Mesothelial cell of epicardium (in vitro differentiated cells): ENCODE measurements at places on chromosomes 3 and 15. TPM values are rescaled to one million over a fixed set of nuclear protein-coding genes. Genes with fewer than 3 reads are reported as not detected.

GRCh38 chr3:171283183-171283847, 176.9 kb downstream of the TNIK start:
- no peak for DNase-seq
- no peaks in the 10 kb centered on the region for H3K36me3 ChIP-seq
- H3K27me3 ChIP-seq: no peaks in the 10 kb centered on the region
- no peak overlapping the region for H3K4me3 ChIP-seq
- H3K4me1 ChIP-seq: peaks cover 17% of the 10 kb centered on the region

GRCh38 chr3:12643010-12643380, 20.9 kb downstream of the RAF1 start:
- H3K27ac ChIP-seq: peak overlapping the region; percentile 95
- peaks cover 22% of the 10 kb centered on the region for H3K4me1 ChIP-seq
- peaks cover 10% of the 10 kb centered on the region for H3K36me3 ChIP-seq
- no peak overlapping the region for H3K4me3 ChIP-seq

DNA sequence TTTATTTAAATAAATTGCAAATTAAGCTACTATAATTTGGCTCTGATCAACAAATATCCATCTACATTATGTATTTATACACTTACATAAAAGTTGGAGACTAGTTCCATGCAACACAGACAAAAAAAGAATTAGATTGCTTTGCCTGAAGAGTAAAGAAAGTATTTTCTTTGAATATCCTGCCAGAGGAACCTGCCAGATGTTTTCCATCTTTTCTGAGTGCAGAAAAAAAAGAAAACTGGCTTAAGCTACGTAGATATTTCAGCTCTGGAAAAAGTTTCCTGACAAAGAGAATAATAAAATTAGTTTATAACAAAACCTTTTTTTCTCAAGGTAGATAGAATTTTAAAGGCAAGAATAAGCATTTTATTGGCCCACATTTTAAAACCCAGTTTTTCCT, 607.5 kb upstream of the NAALADL2 start:
- no peak for DNase-seq
- peaks cover 20% of the 10 kb centered on the region for H3K4me1 ChIP-seq
- H3K36me3 ChIP-seq: no peaks in the 10 kb centered on the region
- H3K4me3 ChIP-seq: no peak overlapping the region
- no peak overlapping the region for H3K27ac ChIP-seq

PLSCR2 gene
- total RNA-seq: 0.31 TPM in 1 of 3 replicates, not detected in the others

- H3K4me3 ChIP-seq: no peak overlapping the region
- no peak overlapping the region for H3K27ac ChIP-seq
- H3K4me1 ChIP-seq: peaks cover 9% of the 10 kb centered on the region
Measured at GRCh38 chr3:159413319-159413718, 575.3 kb upstream of the IL12A start.

GOLGA8G gene
- total RNA-seq: not detected in 3 replicates

DNA sequence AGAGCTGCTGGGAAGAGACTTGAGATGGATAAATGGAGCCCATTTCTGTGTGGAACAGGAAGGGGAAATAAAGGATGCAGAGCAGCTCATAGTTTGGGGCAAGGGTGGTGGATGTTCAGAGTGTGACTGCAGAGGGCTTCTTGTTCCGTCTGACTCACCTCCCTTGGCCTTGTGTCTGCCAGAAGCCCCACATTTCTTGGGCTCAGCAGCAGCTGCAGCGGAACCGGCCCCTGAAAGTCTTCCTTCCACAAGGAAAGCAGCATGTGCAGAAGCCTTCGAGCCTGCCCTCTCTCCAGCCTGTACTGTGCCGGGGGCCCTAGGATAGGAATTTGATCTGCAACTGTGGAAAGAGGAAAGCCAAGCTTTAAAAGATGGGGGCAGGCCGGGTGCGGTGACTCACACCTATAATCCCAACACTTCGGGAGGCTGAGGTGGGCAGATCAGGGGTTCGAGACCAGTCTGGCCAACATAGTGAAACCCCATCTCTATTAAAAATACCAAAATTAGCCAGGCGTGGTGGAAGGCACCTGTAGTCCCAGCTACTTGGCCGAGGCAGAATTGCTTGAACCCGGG, 11.5 kb downstream of the CDAN1 start:
- H3K4me3 ChIP-seq: no peak overlapping the region
- H3K36me3 ChIP-seq: peaks cover 23% of the 10 kb centered on the region
- no peaks in the 10 kb centered on the region for H3K27me3 ChIP-seq
- peaks cover 5% of the 10 kb centered on the region for H3K4me1 ChIP-seq

DNA sequence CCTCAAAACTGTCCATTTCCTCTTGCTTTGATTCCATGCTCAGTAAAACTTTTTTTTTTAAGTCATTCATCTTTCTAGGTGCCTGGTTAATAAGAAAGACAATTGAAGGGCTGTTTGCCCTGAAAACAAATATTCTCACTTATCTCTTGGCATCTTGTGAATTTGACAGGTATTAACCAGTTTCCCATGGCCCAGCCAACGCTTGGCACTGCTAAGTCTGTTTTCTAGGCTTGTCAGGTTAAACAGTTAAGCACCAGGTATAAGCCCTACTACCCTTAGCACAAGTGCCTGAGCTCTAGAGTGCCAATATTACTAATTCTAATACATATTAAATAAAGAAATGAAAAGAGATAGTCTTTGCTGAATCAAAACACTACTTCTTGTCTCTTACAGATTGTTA, 36.3 kb downstream of the PXK start:
- H3K36me3 ChIP-seq: peaks cover 6% of the 10 kb centered on the region
- H3K27ac ChIP-seq: no peak overlapping the region
- H3K4me1 ChIP-seq: no peaks in the 10 kb centered on the region
- H3K27me3 ChIP-seq: no peaks in the 10 kb centered on the region

- H3K4me1 ChIP-seq: no peaks in the 10 kb centered on the region
- no peak overlapping the region for H3K4me3 ChIP-seq
- no peaks in the 10 kb centered on the region for H3K36me3 ChIP-seq
- H3K27me3 ChIP-seq: peaks cover 10% of the 10 kb centered on the region
Measured at GRCh38 chr3:3082234-3082924, 27.8 kb downstream of the IL5RA start.

- peaks cover 2% of the 10 kb centered on the region for H3K36me3 ChIP-seq
- no peak overlapping the region for H3K4me3 ChIP-seq
Measured at GRCh38 chr15:73087098-73087497, 34.8 kb downstream of the NEO1 start.

GRCh38 chr3:7075901-7076300, 215.0 kb downstream of the GRM7 start:
- no peaks in the 10 kb centered on the region for H3K36me3 ChIP-seq
- no peaks in the 10 kb centered on the region for H3K4me1 ChIP-seq
- H3K27ac ChIP-seq: no peak overlapping the region
- no peaks in the 10 kb centered on the region for H3K27me3 ChIP-seq

DNA sequence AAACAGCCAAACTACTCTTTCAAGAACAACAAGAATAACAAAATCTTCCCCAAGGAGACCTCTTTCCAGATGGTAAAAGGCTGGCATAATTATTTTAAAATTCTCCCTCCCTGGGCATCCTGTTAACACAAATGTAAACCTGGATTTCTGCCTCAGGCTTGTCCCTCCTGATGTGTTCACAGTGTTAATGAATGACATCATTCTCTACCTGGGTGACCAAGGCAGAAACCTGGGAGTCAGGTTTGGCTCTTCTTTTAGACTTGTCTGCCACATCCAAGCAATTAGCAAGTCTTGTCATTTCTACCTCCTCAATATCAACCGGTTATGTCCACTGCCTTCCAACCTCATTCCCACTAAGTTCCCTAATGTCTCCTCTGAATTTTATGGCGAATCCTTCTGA, 368.7 kb upstream of the TBL1XR1 start:
- DNase-seq: no peak
- no peaks in the 10 kb centered on the region for H3K36me3 ChIP-seq
- no peaks in the 10 kb centered on the region for H3K27me3 ChIP-seq
- no peak overlapping the region for H3K4me3 ChIP-seq
- peaks cover 23% of the 10 kb centered on the region for H3K4me1 ChIP-seq

- H3K4me3 ChIP-seq: no peak overlapping the region
- peaks cover 54% of the 10 kb centered on the region for H3K27me3 ChIP-seq
- H3K36me3 ChIP-seq: no peaks in the 10 kb centered on the region
- no peak overlapping the region for H3K27ac ChIP-seq
- no peak for DNase-seq
Measured at GRCh38 chr3:62553811-62554210, 180.5 kb upstream of the FEZF2 start.

DNA sequence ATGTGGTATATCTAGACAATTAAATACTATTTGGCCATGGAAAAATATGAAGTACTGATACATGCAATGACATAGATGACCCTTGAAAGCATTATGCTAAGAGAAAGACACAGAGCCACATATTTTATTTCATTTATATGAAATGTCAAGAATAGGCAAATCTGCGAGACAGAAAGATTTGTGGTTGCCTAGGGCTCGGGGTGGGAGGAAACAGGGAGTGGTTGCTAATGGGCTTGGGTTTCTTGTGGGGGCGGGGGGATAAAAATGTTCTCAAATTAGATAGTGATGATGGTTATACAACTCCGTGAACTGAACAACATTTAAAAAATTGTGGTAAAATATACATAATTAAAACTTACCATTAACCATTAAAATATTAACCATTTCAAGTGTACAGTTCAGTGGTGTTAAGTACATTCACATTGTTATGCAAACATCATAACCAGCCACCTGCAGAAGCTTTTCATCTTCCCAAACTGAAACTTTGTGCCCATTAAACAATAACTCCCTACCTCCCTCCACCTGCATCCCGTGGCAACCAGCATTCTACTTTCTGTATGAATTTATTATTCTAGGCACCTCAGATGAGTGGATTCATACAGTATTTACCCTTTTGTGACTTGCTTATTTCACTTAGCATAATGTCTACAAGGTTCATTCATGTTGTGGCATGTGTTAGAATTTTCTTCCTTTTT, 24.3 kb upstream of the ANP32A start:
- H3K4me3 ChIP-seq: no peak overlapping the region
- H3K27ac ChIP-seq: no peak overlapping the region
- H3K4me1 ChIP-seq: peaks cover 12% of the 10 kb centered on the region
- no peaks in the 10 kb centered on the region for H3K36me3 ChIP-seq

DNA sequence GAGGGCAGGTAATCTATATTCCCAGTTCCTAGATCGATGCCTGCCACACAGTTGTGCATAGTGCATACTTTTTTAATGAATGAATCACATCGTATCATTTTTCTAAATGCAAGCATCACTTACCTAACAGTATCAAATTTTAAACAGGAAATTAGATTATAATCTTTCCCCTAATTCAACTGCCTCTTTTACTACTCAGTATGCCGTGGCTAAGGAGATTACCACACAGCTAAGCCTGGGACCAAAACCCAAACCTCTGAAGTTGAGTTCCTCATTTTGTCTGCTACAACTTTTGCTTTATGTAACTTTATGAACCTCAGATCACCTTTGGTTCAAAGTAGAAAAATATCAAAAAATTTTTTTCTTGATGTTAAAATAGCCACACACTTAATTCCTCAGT, 53.2 kb upstream of the FNDC3B start:
- H3K4me1 ChIP-seq: peaks cover 13% of the 10 kb centered on the region
- no peak overlapping the region for H3K4me3 ChIP-seq
- H3K36me3 ChIP-seq: no peaks in the 10 kb centered on the region
- no peaks in the 10 kb centered on the region for H3K27me3 ChIP-seq

- DNase-seq: no peak
- no peaks in the 10 kb centered on the region for H3K27me3 ChIP-seq
- H3K4me1 ChIP-seq: peaks cover 19% of the 10 kb centered on the region
- no peak overlapping the region for H3K4me3 ChIP-seq
Measured at GRCh38 chr3:171622126-171622525, 161.9 kb upstream of the TNIK start.

DNA sequence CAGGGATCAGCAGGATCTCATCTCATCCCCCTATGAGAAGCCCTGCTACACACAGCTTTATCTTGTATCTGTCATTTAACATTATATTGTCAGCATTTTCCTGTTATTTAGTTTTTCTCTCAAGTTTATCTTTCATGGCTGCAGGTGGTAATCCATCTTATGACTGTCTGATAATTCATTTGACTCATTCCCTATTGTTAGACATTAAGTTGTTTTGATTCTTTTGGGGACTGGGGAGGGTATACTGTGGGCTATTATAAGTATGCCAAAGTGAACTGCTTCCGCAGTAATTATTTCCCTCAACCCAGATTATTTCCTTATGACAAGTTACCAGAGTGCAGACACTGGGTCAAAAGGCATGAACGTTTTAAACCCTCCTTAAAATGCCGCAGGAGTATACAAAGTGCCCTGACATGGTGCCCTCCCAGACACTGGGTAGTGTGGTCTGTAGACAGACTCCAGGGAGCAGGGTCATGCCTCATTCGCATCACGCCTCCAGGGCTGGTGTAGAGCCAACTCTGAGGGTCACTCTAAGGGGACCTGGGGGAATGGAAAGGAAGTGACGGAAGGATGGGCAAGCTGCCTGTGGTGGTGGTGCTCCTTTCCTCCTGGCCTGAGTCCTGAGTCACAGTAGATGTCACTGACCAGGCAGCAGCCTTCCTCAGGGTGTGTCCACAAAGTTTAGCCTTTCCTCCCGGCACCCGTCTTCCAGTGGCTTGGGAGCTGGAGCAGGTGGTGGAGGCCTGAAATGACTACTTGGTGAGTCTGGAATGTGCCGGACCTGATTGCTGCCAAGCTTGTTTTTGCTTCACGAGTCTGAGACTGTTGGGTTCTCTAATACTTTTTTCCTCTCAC, 11.6 kb downstream of the GPR160 start:
- no peak overlapping the region for H3K4me3 ChIP-seq
- H3K27me3 ChIP-seq: no peaks in the 10 kb centered on the region
- no peaks in the 10 kb centered on the region for H3K36me3 ChIP-seq
- no peak overlapping the region for H3K27ac ChIP-seq
- no peaks in the 10 kb centered on the region for H3K4me1 ChIP-seq

ARGFX gene
- not detected in 3 replicates for total RNA-seq

WDR49 gene
- 0.40 to 0.55 TPM (median 0.47 TPM) in 3 replicates for total RNA-seq

GRCh38 chr15:77607894-77608261, 24.8 kb downstream of the LINGO1 start:
- H3K27ac ChIP-seq: no peak overlapping the region
- H3K36me3 ChIP-seq: no peaks in the 10 kb centered on the region
- no peak for DNase-seq
- H3K27me3 ChIP-seq: no peaks in the 10 kb centered on the region

ROPN1 gene
- total RNA-seq: not detected in 3 replicates

GRCh38 chr15:70243686-70244540, 146.2 kb upstream of the TLE3 start:
- H3K27me3 ChIP-seq: peaks cover 3% of the 10 kb centered on the region
- H3K27ac ChIP-seq: no peak overlapping the region
- peaks cover 31% of the 10 kb centered on the region for H3K4me1 ChIP-seq

- no peaks in the 10 kb centered on the region for H3K27me3 ChIP-seq
- no peak overlapping the region for H3K4me3 ChIP-seq
- H3K27ac ChIP-seq: peak overlapping the region; percentile 82
- DNase-seq: no peak
Measured at GRCh38 chr3:120497818-120498217, 47.0 kb upstream of the FSTL1 start.

NR2E3 gene
- 1.1 to 2.0 TPM (median 1.2 TPM) in 3 replicates for total RNA-seq

SEMA6D gene
- 52.0 to 58.3 TPM (median 54.3 TPM) in 3 replicates for total RNA-seq

MAP6D1 gene
- 4.4 to 6.4 TPM (median 5.3 TPM) in 3 replicates for total RNA-seq

- H3K4me3 ChIP-seq: peak overlapping the region; percentile 20
- H3K36me3 ChIP-seq: no peaks in the 10 kb centered on the region
- H3K4me1 ChIP-seq: peaks cover 8% of the 10 kb centered on the region
- peak; percentile 63 for DNase-seq
- H3K27me3 ChIP-seq: peaks cover 2% of the 10 kb centered on the region
Measured at GRCh38 chr3:150925751-150926201, 20.5 kb upstream of the MINDY4B start.

GABRR3 gene
- not detected in 3 replicates for total RNA-seq
